ENCODE measurements at places on chromosomes 3 and 15. TPM values are rescaled to one million over a fixed set of nuclear protein-coding genes. Genes with fewer than 3 reads are reported as not detected.

The EPHA6 gene
- total RNA-seq = 1.0 TPM

The CATSPER2 gene
- total RNA-seq = 0.41 TPM

The TNFAIP8L3 gene
- total RNA-seq = 0.28 TPM

The SNTN gene
- total RNA-seq = not detected

The SOX2 gene
- 264 TPM for total RNA-seq

The NANOGP8 gene
- 221 TPM for total RNA-seq

The TMEM266 gene
- total RNA-seq = 5.4 TPM

The CYP1A1 gene
- 0.45 TPM for total RNA-seq

The BCHE gene
- 2.9 TPM for total RNA-seq

The HTR3C gene
- total RNA-seq = not detected

The LRRIQ4 gene
- total RNA-seq = 0.15 TPM

The STRIT1 gene
- total RNA-seq = not detected

The MB21D2 gene
- 36.9 TPM for total RNA-seq

The CPLX3 gene
- total RNA-seq = not detected

The VGLL3 gene
- 1.5 TPM for total RNA-seq

The ATP13A5 gene
- total RNA-seq = 0.03 TPM

The PIERCE2 gene
- total RNA-seq = 1.5 TPM

The POMGNT2 gene
- total RNA-seq = 22.8 TPM

The LRTM1 gene
- not detected for total RNA-seq

The GCHFR gene
- 60.9 TPM for total RNA-seq

The NR2F2 gene
- 0.17 TPM for total RNA-seq

The HEXA gene
- 54.2 TPM for total RNA-seq

The PPP1R14D gene
- not detected for total RNA-seq

The EXD1 gene
- total RNA-seq = 0.22 TPM

The FOXL2NB gene
- 3.9 TPM for total RNA-seq

The MCTP2 gene
- total RNA-seq = 4.7 TPM

The FBN1 gene
- total RNA-seq = 3.9 TPM

The CD276 gene
- 136 TPM for total RNA-seq

The CNTN3 gene
- 0.14 TPM for total RNA-seq

The SAMD7 gene
- not detected for total RNA-seq

The GXYLT2 gene
- total RNA-seq = 6.1 TPM

The SKOR1 gene
- 0.11 TPM for total RNA-seq

The HRG gene
- 0.14 TPM for total RNA-seq

The GABRR3 gene
- total RNA-seq = not detected

The SLC2A2 gene
- total RNA-seq = not detected

The PARP15 gene
- total RNA-seq = not detected

The PRR20G gene
- not detected for total RNA-seq

The TLR9 gene
- not detected for total RNA-seq

The C3orf80 gene
- total RNA-seq = not detected

The ACTRT3 gene
- 3.2 TPM for total RNA-seq

The DUOXA2 gene
- total RNA-seq = not detected

The SV2B gene
- under 0.01 TPM for total RNA-seq

Measured in H7 (cell line).